ENCODE measurements at places on chromosomes 7 and 10.

GRCh38 chr7:158476331-158476932 is 111.2 kb downstream of the PTPRN2 start:
- DNase-seq, result no peak

DNA sequence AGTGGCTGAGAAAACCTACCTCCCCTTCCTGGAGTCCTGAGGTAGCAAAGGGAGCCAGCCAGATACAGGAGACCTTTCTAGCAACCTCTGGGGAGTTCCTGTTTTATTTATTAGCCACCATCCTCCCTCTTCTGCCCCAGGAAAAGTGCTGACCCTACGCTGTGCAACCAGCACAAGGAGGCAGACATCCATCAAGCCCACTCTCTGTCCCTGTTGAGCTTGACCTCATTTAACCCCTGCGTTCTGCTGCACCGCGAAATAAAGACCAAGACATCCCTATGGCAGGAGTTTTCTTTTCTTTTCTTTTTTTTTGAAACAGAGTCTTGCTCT is 25.3 kb upstream of the ANKRD2 start:
- no peak for DNase-seq

DNA sequence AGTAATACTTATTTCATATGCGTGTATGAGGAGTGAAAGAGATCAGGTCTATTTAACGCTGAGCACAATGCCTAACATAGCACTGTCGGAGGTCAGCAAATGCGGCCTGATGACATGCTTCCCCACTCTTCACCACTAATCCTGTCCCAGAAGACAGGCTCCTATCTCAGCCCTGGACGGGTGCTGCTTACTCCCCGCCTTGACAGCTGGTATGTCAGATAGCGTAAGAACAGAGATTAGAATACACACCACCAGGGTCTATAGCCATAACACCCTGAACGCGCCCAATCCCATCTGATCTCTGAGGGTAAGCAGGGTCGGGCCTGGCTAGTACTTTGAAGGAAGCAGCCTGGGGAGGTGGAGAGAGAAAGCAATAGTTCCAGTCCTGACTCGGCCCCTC is 32.3 kb upstream of the TM9SF3 start:
- no peak for DNase-seq

DNA sequence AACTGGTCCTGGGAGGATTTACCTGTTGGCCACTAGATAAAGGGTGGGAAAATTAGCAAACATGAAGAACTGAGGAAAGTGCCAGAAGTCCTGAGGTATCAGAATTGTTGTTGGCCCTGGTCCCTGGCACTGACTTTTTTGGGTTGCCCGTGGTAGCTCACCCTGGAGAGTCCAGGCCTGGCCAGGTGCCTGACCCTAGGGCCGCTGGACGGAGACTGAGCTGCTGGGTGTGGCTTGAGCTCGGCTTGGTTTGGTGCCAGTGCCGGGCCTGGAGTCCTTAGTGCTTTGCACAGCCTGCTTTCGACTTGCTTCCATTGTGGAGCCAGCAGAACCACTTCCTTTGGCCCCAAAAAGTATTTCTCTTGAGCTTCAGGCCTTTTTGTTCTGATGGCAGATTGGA is 12.9 kb downstream of the MDH2 start:
- DNase-seq, result no peak

DNA sequence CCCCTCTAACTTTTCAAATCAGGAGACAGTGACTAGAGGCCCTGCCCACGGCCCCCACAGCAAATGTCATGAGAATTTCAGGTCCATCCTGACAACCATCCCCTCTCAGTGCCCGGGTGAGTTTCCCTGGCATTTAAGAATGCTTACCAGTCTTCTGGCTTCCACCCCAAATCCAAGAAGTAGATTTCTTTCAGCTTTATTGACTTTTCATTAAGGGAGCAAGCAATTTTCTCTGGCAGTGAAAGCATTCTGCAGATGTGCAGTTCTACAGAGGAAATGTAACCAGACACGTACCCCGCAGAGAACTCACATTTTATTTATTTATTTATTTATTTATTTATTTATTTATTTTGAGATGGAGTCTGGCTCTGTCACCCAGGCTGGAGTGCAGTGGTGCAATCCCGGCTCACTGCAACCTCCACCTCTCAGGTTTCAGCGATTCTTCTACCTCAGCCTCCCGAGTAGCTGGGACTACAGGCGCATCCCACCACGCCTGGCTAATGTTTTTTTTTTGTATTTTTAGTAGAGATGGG is 120.9 kb upstream of the KCTD7 start:
- DNase-seq, result no peak

DNA sequence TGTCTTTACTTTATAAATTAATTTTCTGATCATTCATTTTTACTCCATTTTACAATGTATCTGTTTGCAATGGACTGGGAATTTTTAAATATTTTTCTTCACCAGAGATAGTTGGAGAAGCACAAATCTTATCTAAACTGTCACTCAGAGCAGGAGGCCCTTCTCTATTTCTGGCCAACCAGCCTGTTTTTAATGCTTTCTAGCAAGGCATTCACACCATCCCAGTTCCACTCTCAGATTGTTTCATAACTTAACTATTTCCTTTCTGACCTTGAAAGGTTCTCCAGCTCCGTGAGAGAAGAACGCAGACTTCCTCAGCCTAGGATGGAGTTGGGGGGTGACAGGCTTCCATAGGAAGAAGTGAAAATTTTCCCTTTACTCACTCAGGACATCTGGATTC is 155.8 kb downstream of the SKIDA1 start:
- DNase-seq, result no peak

GRCh38 chr7:45081670-45081974 is 7.1 kb downstream of the NACAD start:
- DNase-seq, result no peak

DNA sequence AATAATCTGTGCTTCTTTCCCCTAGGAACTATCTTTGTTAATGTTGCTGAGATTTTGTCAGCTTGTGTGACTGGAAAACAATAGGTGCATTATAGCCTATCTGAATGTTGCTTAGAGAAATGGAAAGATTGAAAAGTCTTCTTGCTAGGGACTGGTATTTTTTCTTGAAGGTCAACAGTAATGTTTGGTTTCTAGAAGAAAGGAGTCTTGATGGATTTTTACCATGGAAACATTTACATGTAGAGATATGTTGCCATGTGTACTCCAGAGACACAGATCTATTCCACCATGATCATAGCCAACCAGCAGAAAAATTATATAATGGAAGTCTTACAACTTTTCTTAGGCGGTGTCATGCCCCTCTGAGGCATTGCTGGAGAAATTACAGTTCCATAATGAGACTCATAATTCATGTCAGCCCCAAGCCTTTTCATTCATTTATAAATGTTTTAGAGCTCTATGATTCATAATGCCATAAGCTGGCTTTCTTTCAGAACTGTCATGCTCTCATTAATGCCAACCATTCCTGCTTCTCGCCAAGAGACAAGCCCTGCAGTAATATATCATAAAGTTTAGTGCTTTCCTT is 175.1 kb upstream of the PTPRZ1 start:
- DNase-seq, result no peak

DNA sequence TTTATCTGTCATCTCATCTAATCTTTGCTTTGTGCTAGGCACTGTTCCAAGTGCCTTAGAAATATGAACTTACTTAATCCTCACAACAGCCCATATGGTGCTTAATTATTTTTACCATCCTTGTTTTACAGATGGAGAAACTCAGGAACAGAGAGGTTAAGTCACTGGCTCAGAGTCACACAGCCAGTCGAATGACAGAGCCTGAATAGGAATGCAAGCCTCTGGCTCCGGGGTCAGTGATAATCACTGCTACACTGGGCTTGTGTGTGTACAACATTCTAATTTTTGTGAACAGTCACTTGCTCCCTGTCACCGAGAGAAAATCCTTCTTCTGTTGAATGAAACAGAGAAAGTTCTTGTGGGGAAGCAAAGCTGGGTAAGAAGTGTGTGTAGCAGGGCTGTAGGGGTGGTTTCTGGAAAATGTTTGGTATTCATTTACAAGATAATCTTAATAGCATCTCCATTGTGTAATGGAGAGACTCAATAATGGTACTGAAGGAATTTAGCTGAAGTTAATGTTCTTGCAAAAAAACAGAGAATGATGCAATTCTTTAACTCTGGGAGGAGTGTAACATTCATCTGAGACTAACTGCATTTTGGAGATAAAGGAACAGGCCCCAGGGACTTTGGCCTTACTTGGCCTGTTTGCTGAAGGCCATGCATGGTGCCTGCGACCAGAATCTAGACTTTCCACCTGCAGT is 290.6 kb downstream of the FRMD4A start:
- DNase-seq, result peak; percentile 85

DNA sequence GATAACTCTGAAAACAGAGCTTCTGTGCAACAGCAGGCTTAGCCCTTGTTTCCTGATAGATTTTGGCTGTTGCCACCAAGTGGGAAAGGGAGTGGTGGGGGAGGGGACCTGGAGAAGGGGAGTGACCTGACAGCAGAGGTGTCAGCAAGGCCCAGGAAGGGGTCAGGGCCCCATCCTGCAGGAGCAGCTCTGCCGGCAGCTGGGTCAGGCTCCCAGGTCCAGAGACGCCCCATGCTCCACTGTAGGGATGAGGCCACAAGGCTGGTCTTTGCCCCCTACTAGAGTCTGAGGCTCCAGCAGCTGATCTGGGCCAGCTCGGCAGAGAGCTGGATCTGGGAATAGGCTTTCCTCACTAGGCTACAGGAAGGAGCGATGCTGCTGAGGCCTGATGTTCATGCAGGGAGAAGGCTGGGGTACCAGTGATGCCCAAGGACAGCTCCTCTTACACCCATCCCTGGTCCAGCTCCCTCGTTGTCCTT is 44.0 kb upstream of the ZMIZ1 start:
- no peak for DNase-seq

All from cardiac fibroblast (primary cell).